Endothelial cell (in vitro differentiated cells): ENCODE measurements at places on chromosomes 12 and 14. TPM values are rescaled to one million over a fixed set of nuclear protein-coding genes. Genes with fewer than 3 reads are reported as not detected.

GRCh38 chr14:21093769-21094681 lies 4.4 kb downstream of the ZNF219 start:
- peaks cover 12% of the 10 kb centered on the region for H3K27me3 ChIP-seq
- H3K36me3 ChIP-seq, result peaks cover 12% of the 10 kb centered on the region
- DNase-seq, result no peak
- H3K27ac ChIP-seq, result no peak overlapping the region
- H3K4me1 ChIP-seq, result peaks cover 14% of the 10 kb centered on the region

DNA sequence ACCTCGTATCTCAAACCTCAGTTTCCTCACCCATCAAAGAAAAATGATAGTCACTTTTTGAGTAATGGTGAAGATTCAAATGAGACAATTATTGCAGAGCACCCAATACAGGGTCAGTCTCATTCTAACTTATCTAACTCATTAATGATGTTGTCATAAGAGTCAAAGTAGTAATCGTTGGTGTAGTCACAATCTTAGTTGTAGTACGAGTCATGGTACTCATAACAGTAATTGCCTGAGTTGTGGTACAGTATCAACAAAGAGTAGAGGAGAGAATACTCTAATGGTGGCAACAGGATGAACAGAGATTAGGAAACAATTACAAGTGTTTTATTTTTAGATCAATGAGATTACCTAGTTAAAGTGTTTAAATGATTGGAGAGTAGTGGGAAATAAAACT lies 93.6 kb upstream of the TMTC2 start:
- H3K27me3 ChIP-seq, result peaks cover 1% of the 10 kb centered on the region
- no peak for DNase-seq

- DNase-seq, result peak; percentile 11
- H3K36me3 ChIP-seq, result peaks cover 17% of the 10 kb centered on the region
These were observed 2.7 kb downstream of the PCNX4 start for GRCh38 chr14:60094306-60094897.

GRCh38 chr12:18992336-18992735 lies 137.2 kb upstream of the PLEKHA5 start:
- no peak for DNase-seq
- H3K27me3 ChIP-seq, result no peaks in the 10 kb centered on the region
- no peaks in the 10 kb centered on the region for H3K4me1 ChIP-seq
- no peaks in the 10 kb centered on the region for H3K36me3 ChIP-seq
- no peak overlapping the region for H3K27ac ChIP-seq
- H3K4me3 ChIP-seq, result no peak overlapping the region

- peak overlapping the region; percentile 89 for H3K27ac ChIP-seq
- H3K27me3 ChIP-seq, result peaks cover 46% of the 10 kb centered on the region
- DNase-seq, result no peak
- H3K36me3 ChIP-seq, result peaks cover 61% of the 10 kb centered on the region
- peak overlapping the region; percentile 99 for H3K4me3 ChIP-seq
These were observed 2.2 kb downstream of the ZFP36L1 start for GRCh38 chr14:68790644-68791077.

DNA sequence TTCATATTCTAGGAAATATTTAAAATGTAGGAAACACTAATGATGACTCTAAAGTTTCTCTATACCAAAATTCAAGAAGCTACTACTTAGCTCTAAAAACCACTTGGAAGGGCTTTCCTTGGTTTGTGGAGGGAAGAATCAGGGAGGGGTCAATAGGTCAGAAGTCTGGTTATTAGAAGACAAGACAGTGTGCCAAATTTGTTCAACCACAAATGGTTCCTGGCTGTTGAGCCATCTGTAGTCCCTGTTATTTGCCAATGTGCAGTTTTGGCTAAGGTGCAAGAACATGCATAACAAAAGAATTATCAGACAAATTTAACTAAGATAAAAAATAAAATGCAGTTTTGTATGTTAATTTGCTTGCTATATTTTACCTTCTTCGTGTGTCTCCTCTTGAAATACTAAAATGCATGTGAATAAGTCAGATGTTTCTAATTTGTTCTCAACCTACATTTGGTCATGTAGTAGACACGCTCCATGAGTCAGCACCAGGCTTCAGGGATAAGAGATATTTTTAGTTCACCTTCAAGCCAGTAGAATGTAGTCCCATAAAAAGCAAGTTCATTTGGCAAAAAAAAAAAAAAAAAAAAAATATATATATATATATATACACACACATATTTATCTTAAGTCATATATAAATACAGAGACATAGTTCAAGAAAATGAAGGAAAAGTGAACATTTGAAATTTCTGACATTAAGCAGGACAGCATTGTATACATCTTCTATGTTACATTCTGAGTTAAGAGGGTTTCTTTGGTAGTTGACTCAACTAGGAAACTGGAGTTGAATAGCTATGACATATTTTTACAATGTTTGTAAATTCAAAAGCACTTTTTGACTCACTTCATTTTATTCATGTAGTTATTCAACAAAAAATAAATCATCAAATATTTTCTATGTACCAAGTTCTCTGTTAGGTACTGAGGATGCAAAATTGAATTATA lies 123.3 kb downstream of the KCNC2 start:
- no peak overlapping the region for H3K4me3 ChIP-seq
- H3K36me3 ChIP-seq, result no peaks in the 10 kb centered on the region
- DNase-seq, result no peak
- H3K27ac ChIP-seq, result no peak overlapping the region
- no peaks in the 10 kb centered on the region for H3K4me1 ChIP-seq

DNA sequence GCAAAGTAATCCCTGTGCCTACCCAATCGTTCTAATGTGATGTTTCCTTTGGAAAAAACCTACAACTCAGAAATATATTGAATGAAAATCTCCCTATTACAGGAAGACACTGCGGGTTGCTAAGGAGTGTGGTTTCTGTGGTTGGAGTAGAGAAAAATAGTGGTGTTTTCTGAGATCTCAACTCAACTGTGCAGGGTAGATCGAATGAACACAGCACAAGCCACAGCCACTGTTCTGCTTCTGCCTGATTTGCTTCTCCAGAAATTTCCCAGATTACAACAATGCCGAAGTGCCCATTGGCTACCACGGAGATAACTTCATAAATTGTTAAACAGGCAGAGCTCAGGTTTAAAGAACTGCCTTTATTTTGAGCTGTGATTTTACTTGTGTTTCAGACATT lies 480.4 kb downstream of the DIO2 start:
- no peaks in the 10 kb centered on the region for H3K27me3 ChIP-seq
- DNase-seq, result no peak
- H3K27ac ChIP-seq, result no peak overlapping the region
- H3K36me3 ChIP-seq, result no peaks in the 10 kb centered on the region
- H3K4me3 ChIP-seq, result no peak overlapping the region

- DNase-seq, result no peak
- H3K27me3 ChIP-seq, result peaks cover 7% of the 10 kb centered on the region
- H3K4me3 ChIP-seq, result no peak overlapping the region
- no peak overlapping the region for H3K27ac ChIP-seq
- H3K36me3 ChIP-seq, result peaks cover 8% of the 10 kb centered on the region
These were observed 69.1 kb downstream of the ARL6IP4 start for GRCh38 chr12:123049398-123050240.

DNA sequence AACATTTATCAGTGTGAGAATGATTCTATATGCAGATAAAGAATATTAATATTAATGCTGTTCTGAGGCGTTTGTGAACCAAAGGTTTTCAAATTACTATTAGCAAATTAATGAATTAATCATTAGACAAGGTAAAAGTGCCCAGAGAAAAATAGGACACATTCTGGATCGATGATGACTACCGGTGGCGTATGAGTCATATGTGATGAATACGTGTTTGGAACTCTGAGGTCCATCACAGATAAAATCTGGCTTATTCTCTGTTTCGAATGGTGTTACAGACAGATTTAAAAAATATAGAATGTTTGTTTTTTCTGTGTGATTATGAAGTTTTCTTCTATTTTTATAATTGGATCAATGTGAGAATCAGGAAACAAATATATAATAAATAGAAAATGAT lies 79.2 kb upstream of the RTL1 start:
- no peaks in the 10 kb centered on the region for H3K4me1 ChIP-seq
- no peaks in the 10 kb centered on the region for H3K36me3 ChIP-seq
- no peak for DNase-seq
- H3K27ac ChIP-seq, result no peak overlapping the region
- no peak overlapping the region for H3K4me3 ChIP-seq

DNA sequence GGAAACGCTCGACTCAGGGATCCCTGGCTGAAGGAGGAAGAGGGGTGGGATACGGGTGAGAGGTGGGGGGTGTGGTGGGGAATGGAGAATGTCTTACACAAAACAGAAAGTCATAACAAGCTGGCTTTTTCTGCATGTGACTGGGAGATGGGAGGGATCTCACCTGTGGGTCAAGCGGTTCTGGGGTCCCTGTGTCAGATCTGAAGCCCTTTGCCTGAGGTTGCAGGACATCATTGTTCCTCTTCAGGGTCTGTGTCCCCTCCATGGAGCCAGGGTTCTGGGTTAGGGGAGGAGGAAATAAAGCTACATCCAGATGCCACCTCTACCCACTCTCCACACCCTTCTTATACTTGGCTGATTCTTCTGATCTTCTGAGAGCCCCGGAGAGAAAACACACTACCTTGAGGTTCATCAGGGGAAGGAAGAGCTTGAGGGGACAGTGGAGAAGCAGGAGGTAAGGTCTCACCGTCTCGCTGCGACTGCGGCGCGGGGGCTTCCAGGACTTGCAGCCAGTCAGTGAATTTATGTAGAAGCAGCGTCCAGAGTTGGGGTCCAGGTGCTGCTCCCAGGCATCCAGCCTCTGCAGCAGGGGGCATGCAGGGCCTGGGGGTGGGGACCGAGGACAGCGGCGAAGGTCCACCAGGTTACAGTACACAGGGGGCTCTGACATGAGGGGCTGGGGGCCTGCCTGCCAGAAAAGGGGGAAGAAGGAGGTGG lies 2.5 kb downstream of the ARHGAP9 start:
- H3K4me1 ChIP-seq, result peaks cover 61% of the 10 kb centered on the region
- peak overlapping the region; percentile 91 for H3K4me3 ChIP-seq
- peak overlapping the region; percentile 91 for H3K27ac ChIP-seq

DNA sequence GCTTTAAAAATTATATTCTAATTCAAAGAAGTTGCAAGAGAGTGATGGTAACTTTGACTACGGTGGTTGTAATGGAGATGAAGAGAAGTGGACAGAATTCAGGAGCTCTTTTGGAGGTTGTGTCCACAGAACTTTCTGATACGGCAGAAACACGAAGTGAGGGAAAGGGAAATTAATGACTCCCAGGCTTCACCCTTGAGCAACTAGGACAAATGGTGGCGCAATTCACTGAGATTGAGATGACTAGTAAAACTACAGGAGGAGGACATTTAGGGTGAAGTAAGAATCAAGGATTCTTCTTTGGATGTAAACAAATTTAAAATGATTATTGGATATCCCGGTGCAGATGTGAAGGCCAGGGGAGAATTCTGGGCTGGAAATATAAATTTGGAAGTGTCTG lies 212.6 kb downstream of the PTPRO start:
- H3K27me3 ChIP-seq, result peaks cover 2% of the 10 kb centered on the region
- no peaks in the 10 kb centered on the region for H3K36me3 ChIP-seq
- H3K4me3 ChIP-seq, result no peak overlapping the region
- DNase-seq, result no peak

DNA sequence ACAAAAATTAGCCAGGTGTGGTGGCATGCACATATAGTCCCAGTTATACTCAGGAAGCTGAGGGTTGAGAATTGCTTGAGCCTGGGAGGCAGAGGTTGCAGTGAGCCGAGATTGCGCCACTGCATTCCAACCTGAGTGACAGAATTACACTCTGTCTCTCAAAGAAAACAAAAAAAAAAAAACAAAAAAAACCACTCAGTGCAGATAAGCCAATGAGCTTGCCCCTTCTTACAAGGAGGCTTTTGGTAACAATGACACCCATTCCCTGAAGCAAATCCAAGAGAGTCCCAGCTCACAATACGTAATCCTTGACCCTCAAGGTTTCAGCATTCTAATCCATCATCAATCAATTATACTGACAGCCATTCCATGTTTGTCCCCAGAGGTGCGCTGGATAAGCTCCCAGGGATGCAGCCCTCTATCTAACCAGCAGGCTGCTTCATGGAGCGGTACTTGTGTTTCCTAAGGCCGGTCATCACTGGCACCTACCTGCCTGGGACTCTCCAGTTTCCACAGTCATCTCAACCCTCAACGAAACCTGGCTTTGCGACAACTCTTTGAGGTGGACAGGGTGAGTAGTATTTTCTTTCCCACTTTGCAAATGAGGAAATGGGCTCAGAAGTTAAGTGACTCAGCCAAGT lies 12.4 kb downstream of the GCN1 start:
- no peaks in the 10 kb centered on the region for H3K4me1 ChIP-seq
- no peak overlapping the region for H3K27ac ChIP-seq
- peaks cover 2% of the 10 kb centered on the region for H3K27me3 ChIP-seq
- H3K36me3 ChIP-seq, result peaks cover 48% of the 10 kb centered on the region
- no peak for DNase-seq

DNA sequence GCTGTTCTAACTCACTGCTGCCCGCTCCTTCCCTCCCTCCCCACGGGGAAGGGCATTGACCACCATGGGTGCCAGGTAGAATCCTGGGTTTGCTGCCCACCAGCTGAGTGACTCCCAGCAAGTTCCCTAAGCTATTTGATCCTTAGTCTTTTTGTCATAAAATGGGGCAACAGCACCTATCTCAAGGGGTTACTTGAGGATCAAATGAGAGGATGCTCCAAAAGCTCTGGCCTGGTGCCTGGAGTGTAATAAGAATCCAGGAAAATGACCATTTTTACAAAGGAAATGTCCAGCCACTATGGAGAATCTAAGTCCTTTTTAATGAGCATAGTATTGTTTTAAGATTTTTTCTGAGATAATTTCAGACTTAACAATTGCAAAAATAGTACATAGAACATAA lies 61.4 kb upstream of the CMKLR1 start:
- no peak for DNase-seq
- H3K4me1 ChIP-seq, result no peaks in the 10 kb centered on the region
- H3K27me3 ChIP-seq, result no peaks in the 10 kb centered on the region

DNA sequence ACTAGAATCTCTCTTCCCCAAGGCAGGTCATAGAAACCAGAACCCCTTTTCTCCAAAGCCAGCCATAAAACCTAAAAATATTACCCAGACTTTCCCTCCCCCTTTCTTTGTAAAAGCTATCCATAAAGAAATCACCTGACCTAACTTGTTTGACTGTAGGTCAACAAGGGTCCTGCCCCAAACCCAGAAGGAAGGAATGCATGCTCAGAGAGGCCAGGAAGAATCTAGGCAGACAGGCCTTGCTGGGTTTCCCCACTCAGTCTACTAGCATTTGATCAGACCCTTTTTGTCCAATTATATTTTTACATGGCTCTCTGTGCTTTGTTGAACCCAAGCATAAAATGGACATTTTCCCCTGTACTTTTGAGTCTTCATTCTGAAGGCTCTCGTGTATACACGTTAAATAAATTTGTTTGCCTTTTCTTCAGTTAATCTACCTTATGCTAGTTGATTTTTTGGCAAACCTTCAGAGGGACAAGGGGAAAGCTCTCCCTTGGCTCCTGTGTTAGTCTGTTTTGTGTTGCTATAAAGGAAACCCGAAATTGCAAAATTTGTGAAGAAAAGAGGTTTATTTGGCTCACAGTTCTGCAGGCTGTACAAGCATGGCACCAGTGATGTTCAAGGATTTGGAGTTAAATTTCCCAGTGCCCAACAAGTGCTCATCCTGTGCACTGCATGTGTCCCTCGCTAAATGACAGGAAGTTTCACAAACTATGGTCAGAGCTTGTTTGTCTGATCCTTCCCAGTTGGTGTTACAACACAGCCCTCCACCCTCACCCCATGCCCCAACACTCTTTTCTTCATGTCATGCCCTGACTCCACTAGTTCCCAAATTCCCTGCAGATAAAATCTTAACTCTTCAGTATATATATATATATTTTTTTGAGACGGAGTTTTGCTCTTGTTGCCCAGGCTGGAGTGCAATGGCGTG lies 14.2 kb upstream of the RASSF3 start:
- DNase-seq, result no peak
- H3K4me3 ChIP-seq, result no peak overlapping the region
- H3K36me3 ChIP-seq, result no peaks in the 10 kb centered on the region
- peaks cover 15% of the 10 kb centered on the region for H3K4me1 ChIP-seq

The SCN8A gene
- total RNA-seq, result 5.0 TPM

The RITA1 gene
- 11.7 TPM for total RNA-seq

The ADSS1 gene
- 6.1 TPM for total RNA-seq

The NFATC4 gene
- total RNA-seq, result 42.4 TPM

The FLRT2 gene
- total RNA-seq, result 7.8 TPM
